ENCODE measurements at places on chromosomes 3 and 15. TPM values are rescaled to one million over a fixed set of nuclear protein-coding genes. Genes with fewer than 3 reads are reported as not detected.

Gene CYP1A2
- not detected for total RNA-seq

Gene CHRNA5
- 5.1 TPM for total RNA-seq

Gene MCF2L2
- 37.1 TPM for total RNA-seq

Gene TUSC7
- total RNA-seq: not detected

Gene RHOV
- 4.3 TPM for total RNA-seq

Gene CCDC71
- total RNA-seq: 14.4 TPM

All from cerebellum (tissue), 4 donors.